Amniotic stem cell (primary cell): ENCODE measurements at places on chromosomes 12 and 14.

DNA sequence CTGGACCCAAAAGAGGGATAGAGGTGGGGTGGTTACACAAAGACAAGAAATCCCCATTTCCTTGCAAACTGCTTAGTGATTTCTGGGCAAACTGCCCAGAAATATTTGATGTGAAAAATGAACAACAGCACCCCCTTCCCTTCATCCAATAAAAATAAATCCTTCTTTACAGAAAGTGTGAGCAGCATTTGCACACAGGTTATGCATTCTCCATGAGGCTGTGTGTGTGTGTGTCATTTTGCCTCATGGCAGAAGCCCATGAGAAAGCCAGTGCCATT is 17.2 kb upstream of the NRXN3 start:
- no peak for DNase-seq

DNA sequence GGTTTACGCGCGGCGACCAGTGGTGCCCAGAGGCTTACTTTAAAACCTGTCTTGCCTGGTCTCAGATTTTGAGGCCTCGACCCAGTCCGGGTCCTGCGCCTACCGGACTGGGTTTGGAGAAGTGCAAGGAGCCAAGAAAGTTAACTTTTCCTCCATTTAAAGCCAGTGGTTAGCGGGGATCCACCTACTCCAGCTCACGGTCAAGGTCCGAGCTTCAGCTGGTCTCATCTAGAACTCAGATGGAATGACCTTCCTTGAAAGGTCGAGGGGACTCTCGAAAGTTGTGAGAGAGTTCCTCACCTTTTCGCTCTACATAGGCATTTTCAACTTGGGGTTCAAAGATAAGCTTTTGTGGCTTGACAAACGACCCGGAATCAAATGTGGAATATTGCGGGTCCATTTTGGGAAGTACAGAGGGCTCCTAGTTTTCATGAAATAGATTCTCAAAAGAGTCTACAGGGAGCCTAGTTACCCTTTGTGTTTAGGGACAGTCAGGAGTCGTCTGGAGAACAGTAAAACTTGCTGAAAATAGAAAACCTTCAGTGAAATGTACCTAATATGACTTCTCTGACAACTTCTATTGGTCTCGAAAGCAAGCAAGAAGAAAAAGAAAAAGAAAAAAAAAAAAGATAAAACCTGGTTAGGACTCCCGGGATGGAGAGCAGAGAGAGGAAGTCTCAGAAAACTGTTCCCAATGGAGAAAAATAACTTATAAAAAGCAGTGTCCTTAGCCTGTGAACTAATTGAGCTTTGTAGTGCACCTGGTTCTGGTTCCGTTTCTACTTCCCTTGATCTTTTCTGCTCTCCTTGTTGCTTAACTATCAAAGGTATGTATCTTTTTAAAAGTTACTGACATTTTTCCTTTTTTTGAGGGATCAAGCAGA is 1.4 kb downstream of the KCNMB4 start:
- DNase-seq: no peak

DNA sequence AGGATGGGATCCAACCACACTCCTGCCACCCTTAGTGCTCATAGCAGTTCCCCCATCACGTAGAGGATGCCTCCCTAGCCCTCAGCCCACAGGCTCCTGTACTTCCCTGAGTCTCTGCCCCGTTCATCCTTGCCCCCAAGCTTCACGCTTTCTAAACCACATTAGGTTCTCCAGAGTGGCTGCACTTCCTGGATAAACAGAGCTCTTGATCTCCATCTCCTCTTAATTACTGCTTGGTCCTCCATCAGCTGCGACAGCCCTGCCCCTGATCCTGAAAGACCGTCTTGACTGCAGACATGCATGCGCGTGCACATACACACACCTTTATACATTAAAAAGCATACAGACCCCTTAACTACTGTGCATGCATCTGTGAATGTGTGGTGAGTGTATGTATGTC is 530.0 kb downstream of the BCL11B start:
- DNase-seq: no peak

GRCh38 chr12:47473091-47473490 is 232.7 kb downstream of the RPAP3 start:
- DNase-seq: no peak

DNA sequence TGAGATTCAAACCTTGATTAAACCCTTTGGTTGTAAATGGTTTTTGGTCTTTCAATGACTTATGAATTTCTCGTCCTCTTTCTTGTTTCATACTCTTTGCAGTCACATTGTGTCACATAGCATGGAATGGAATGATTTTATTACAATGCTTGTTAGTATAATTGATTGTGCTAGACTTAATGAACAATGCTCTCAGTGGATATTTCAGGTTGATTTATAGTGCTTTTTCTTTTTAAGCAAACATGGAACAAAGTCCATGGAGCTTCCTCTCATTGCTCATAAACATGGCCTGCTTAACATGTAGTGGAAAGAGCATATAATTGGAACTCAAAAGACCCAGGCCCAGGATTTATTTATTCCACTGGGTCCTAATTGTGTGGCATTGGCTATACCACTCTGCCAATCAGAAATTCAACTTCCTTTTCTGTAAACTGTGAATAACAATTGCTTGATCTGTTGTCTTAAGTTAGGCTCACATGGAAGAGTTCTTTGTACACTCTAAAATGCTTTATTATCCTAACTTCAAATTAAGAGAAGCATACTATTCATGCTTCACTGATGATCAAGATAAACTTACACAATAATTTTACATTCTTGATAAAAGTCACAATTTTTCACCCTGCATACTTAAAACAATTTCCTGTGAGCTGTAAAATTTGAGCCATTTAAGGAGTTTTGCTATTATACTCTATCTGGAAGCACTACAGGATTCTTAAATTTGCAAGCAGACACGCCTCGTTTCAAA is 370.5 kb upstream of the PDE3A start:
- DNase-seq: no peak

DNA sequence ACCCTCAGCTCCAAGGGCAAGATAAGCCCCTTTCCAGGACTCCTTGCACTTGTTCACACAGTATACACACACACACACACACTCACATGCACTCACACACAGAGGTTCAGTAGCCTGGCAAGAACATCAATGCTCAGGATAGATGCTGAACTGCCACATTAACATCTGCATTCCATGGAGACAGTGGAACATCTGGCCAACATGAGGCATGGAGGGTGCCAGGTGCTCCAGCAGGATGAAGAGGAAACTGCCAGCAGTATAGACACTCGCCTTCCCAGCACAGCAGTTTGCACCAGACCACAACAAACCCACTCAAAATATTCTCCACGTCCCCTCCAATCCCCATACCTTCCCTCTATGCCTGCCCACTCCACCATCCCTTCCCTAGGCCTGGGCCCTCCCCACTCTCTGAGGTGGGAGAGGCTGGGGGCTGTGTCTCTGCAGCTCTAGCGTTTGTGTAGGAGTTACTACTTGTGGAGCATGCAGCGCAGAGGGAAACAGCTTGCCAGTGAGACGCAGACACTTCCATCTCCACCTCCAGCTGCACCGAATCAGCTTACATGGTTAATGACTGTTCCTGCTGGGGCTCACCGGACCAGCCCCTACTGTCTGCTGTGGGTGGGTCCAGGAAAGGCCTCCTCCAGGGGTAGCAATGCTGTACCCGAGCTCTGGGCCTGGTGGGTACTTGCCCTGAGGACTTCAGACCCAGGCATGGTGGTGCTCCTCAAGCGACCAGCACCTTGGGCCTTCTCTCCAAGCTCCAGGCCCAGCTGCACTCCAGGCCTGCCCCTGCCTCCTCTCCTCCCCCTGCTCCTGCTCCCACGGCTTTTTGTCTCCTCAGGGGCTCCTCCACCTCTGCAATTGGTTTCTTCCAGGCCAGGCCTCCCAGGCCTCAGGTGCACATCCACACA is 18.6 kb upstream of the PLEKHG3 start:
- DNase-seq: no peak

- peak; percentile 76 for DNase-seq
These were observed at the start of gene COQ5 for GRCh38 chr12:120528861-120529525. COQ5 (minus strand) TSS chr12:120529158; CDS start chr12:120529141, 17 bp downstream.

DNA sequence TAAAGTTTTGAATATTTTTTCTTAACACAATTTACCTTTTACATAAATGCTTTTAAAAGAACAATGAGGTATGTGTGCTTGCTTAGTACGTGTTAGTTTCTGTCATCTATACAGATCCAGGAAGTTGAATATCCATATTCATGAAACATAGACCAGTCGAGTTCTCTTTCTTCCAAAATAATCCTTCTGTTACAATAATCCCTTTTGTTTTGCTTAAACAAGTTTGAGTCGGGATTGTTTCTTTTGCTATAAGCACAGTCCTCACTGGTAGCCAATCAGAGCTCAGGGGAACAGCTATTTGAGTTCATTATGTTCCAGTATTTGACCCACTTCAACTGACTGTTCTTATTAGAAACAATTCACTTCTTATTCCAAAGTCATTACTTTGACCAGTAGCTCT is 214.7 kb upstream of the FLRT2 start:
- DNase-seq: no peak
